Stimulated activated CD8-positive, alpha-beta memory T cell treated with anti-CD3 and anti-CD28 coated beads, Interleukin-2, amount 100 ng/mL, for 1 hour (primary cell): ENCODE measurements at places on chromosomes 2 and 18.

- DNase-seq: no peak
Measured at GRCh38 chr2:240839152-240840143, 19.4 kb upstream of the KIF1A start.

- DNase-seq: no peak
Measured at GRCh38 chr2:45029215-45029614, 20.0 kb upstream of the SIX2 start.

DNA sequence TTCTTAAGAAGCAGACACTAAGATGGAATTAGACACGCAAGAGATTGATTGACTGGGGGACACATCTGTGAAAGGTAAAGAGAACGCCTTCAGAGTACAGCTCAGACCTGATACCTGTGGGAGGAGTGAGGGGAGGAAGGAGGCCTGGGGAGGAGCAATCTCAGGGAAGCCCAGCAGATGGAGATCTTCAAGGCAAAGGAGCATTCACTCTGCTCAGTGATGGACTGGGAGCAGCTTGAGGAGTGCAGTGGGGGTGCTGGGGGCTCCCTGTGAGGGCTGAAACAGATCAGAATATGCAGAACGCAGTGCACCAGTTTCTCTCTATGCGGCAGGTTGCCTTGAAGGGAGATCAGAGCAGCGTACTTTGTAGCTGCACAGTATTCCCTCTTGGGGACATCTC is 103.7 kb upstream of the ATP8B1 start:
- no peak for DNase-seq

GRCh38 chr2:237479747-237480146 is 7.3 kb upstream of the MLPH start:
- DNase-seq: no peak

- DNase-seq: no peak
Measured at GRCh38 chr2:143839456-143839855, 680.5 kb downstream of the ZEB2 start.

DNA sequence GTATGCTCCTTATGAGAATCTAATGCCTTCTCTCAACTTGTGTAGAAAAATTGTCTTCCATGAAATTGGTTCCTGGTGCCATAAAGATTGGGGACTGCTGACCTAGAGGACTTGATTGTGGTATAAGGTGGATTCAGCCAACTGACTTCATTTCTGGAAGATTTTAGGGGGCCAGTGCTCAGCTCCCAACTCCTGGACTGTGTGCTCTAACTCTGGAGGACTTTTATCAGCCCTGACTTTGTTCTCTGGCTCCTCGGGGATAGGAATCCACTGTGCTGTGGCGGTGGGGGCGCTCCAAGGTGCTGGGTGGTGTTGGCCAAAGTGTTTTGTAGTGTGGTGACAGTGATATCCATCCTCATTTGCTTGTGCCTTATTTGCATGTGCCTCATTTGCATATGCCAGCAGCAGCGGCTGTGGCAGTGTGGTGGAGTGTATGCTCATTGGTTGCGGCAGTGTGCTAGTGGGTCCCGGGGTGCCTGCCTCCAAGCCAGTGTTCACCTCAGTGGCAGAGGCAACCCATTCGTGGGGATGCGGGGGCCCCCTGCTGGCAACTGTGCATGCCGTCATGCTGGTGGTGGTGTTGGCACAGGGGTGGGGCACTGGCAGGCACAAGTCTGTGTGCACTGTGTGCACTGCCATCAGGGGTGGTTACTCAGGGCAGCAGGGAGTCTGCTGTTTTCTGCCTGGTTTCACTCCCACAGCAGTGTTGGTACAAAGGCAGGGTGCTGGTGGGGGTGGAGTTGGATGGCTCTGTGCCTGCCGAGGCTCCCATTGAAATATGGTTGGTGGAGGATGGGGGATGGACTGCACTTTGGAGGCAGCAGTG is 19.6 kb downstream of the EHBP1 start:
- DNase-seq: no peak

- no peak for DNase-seq
Measured at GRCh38 chr2:73218298-73218697, 4.3 kb downstream of the SMYD5 start.

DNA sequence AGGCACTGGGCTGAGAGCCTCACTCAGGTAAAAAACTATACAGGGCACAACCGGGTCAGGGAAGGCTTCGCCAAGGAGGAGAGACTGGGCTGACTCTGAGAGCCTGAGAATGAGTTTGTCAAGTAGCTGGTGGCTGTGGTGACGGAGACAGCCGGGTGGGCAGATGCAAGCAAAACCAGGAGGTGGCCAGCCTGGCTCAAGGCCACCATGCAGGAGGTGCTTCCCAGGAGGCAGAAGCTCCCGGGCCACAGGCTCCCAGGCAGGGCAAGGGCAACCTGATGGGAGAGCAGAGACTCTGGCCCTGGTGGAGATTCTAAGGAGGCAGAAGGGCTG is 2.9 kb upstream of the INHBB start:
- DNase-seq: no peak

GRCh38 chr2:70515938-70516337 is 37.7 kb downstream of the TGFA start:
- DNase-seq: no peak

- no peak for DNase-seq
Measured at GRCh38 chr18:25144820-25145219, 207.1 kb downstream of the ZNF521 start.

DNA sequence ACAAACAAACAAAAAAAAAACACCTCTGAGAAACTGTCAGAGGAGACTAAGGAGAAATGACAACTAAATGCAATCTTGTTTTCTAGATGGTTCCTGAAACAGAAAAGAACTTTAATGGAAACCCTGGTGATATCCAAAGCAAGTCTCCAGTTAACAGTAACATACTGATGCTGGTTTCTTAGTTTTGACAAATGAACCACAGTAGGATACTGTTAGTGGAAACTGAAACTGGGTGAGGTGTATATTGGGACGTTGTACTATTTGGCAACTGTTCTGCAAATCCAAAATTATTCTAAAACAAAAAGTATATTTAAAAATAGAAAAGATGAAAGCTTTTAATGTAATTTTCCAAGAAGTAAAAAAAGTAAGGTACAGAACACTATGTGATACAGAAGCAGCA is 11.4 kb downstream of the SESTD1 start:
- no peak for DNase-seq

GRCh38 chr2:9139491-9140443 is 66.8 kb upstream of the ASAP2 start:
- peak; percentile 35 for DNase-seq
